Stimulated activated CD8-positive, alpha-beta memory T cell treated with anti-CD3 and anti-CD28 coated beads, Interleukin-7, amount 100 ng/mL, for 1 hour (primary cell): ENCODE measurements at places on chromosomes 12 and 14.

DNA sequence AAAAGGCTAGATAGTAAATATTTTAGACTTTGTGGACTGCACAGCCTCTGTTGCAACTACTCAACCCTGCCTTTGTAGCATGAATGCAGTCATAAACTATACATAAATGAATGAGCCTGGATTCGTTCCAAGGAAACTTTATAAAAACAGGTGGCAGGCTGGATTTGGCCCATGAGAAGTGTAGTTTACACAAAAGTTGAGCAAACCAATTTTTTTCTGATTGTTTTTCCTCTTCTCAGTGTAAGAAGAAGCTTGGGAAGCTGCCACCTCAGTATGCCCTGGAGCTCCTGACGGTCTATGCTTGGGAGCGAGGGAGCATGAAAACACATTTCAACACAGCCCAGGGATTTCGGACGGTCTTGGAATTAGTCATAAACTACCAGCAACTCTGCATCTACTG, 9.5 kb downstream of the OAS1 start:
- no peak for DNase-seq

- DNase-seq = no peak
Measured at GRCh38 chr14:54120260-54120659, 163.6 kb upstream of the BMP4 start.

DNA sequence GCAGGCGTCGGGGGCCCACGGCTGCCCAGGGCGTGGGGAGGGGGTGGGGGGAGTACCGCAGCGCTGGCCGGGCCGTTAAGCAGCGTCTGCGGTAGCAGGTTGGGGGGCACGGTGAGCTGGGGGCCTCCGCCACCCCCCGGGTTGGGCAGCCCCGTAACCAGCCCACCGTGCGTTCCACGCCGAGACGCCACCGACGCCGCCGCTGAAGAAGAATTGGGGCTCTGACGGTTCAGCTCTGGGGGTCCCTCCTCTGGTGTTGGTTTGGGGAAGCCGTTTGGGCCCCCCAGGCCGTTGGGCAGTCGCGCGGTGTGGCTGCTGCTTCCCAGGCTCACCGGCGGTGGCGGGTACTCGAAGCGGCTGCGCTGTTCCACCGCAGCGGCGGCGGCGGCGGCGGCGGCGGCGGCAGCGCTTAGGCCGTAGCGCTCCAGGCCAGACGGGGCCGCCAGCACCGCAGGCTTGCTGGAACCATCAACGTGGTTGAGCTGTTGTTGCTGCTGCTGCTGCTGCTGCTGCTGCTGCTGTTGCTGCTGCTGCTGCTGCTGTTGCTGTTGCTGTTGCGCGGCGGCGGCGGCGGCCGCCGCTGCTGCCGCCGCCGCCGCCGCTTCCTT, 1.5 kb downstream of the IRF2BPL start:
- no peak for DNase-seq

DNA sequence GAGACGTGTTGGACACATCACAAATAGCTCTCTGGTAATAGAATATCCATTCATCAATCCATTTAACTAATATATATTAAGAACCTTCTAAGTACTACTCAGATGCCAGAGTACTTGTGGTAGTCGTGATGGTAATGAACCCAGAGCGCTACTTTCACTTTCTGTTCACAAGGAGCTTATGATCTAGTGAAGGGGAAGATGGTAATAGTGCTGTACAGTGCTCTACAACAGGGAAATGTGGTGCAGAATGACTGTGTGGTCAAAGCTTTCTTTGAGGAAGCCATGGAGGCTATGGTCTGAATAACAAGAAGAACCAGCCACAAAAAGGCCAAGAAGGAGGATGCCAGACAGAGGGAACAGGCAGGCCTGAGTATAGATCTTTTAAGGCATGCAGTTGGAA, 212.0 kb downstream of the PTPRO start:
- no peak for DNase-seq

GRCh38 chr12:113152835-113153814, 3.6 kb downstream of the CFAP73 start:
- no peak for DNase-seq
